ENCODE measurements at places on chromosomes 11 and 22.

- no peak for DNase-seq
Observed at GRCh38 chr22:50720301-50721256, 17.4 kb upstream of the ACR start.

GRCh38 chr22:46088541-46089311 lies 61.6 kb upstream of the PPARA start:
- no peak for DNase-seq

- DNase-seq = no peak
Observed at GRCh38 chr11:64252003-64252872, 908 bp downstream of the PLCB3 start.

DNA sequence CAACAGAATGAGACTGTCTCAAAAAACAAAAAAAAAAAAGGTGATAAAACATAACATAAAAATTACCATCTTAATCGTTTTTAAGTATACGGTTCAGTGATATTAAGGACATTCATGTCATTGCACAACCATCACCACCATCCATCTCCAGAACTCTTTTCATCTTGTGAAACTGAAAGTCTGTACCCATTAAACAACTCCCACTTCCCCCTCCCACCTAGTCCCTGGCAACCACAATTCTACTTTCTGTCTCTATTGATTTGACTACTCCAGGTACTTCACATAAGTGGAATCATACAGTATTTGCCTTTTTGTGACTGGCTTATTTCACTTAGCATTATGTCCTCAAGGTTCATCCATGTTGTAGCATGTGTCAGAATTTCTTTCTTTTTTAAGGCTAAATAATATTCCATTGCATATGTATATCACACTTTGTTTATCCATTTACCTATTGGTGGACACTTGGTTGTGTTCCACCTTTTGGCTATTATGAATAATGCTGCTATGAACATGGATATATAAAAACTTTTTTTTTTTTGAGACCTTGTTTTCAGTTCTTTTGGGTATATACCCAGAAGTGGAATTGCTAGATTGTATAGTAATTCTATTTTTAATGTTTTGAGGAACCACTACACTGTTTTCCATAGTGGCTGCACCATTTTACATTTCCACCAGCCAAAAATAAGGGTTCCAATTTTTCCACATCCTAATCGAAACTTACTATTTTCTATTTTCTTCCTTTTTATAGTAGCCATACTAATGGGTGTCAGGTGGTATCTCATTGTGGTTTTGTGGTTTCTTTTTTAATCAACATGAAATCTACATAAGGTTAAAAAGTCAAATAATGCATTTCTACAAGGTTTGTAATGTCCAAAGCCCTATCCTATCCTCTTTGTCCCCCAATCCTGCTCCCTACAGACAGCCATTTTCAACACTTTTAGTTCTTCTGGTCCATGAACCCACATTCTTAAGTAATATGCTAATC lies 23.4 kb upstream of the PIK3C2A start:
- DNase-seq = no peak

DNA sequence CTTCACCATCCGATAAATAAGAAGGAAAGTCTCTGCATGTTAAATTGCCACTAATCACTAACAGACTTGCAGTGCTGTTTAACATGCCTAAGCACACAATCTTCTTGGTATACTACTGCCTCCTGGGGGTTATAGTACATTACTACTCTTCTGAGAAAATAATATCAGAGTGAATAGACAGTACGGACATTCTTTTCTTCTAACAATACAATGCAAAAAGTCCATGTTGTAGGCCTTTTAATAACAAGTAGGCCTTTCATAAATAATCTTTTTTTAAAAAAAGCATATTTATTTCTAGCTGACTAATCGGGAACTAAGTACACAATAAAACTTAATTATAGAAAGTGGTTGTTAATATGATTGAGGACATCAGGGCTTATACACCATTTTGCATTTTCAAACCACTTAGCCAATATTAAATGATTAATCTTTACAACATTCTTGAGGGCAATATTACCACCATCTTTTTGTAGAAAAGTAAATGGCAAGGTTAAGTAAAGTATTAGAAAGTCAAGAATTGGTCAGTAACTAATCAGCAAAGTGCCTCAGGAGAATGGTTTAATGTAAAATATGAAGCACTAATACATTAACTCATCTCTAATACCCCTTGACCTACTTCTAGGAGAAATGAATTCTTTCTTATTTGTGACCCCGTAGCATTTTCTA lies 84.7 kb downstream of the TTC28 start:
- DNase-seq = no peak

DNA sequence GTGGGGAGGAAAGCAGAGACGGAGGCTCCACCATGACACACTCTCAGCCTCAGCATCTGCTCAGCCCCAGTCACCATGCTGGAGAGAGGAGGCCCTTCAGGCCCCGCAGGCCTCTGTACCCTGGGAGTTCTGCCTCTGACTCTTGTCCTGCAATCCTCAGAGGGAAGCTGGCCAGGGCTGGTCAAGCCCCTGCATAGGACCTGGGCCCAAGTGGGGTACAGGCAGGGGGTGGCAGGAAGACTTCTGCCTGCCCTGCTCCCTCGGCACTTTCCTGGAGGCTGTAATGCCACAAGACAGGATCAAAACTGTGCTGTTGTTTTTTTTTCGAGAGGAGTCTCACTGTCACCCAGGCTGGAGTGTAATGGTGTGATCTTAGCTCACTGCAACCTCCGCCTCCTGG lies 33.7 kb downstream of the LRRC74B start:
- DNase-seq = no peak

- DNase-seq = no peak
Observed at GRCh38 chr11:16126362-16126761, 230.0 kb downstream of the SOX6 start.

Measured in mucosa of gallbladder (tissue), 1 donor.